AG08396 (cell line): ENCODE measurements at places on chromosomes 1 and 21.

- peak; percentile 42 for DNase-seq
Measured at GRCh38 chr1:59292562-59292961, 4.3 kb upstream of the FGGY start.

DNA sequence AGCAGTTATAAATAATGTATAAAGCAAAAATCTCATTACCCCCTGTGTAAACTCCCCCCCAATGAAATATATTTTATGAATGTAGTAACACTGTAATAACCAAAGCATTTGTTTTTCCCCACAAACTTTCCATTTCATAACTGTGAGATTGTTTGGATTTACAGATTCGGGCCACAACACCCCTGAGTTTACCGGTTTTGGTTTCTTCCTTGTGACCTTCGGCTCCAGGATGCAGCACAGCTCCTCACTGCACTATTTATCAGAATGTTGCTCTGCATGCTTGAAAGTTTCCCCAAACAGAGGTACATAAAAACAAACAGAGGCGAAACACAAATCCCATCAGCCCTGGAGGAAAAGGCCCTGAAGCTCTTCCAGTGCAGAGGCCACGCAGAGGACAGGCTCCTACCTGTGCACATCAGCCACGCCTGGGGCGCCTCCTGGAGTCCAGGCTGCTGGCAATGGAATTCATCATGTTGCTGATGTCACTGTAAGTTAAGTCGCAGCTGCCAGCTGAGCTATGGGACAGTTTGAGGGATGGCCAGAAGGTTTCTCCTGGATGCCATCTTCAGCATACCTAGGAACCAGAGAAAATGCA, 122.0 kb downstream of the LMO4 start:
- no peak for DNase-seq

GRCh38 chr1:241639623-241640148, 483 bp downstream of the CHML start:
- DNase-seq = peak; percentile 39

- DNase-seq = no peak
Measured at GRCh38 chr1:208332774-208333126, 88.6 kb upstream of the PLXNA2 start.

DNA sequence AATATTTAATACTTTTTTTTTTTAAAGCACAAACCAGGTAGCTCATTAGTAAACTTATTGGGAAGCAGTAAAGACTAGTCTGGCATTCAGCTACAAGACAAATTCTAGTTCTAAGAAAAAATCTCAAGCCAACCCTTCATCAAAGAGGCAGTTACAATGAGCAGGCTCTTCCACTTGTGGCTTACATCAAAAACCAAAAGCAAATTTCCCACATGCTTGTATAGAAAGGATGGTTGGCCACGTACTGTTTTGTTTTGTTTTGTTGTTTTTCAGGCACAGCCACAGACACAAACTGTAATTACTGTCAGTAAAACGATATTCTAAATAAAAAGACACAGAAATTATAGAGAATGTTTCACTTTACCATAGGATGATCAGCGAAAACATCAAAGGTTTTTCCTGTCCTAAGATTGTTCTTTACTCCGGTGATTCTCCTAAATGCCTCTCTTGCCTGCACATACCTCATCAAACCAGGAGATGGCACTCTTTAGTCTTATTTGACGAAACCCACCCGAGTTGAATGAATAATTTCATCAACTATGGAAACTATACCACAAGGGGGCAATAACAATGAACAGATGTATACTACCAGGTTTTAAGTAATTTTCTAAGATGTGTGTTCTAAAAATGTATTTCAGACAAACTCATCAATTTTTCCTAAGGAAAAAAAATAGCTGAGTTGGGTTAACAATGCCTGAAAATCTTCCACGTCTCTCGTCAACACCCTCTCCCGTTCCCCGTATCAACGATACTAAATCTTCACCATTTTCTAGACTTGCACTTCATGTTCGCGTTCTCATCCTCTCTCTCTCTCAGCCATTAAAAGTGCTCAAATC, 26.9 kb downstream of the RPL5 start:
- DNase-seq = peak; percentile 59

GRCh38 chr1:244173769-244174168, 122.7 kb downstream of the ZBTB18 start:
- DNase-seq = no peak

GRCh38 chr1:36455386-36455785, 5.1 kb upstream of the OSCP1 start:
- DNase-seq = no peak

GRCh38 chr1:33329600-33330305, 8.9 kb upstream of the A3GALT2 start:
- no peak for DNase-seq

GRCh38 chr1:161549652-161550051, at the start of gene FCGR3A:
TSS of gene FCGR3A (minus strand) at chr1:161549818. CDS start at chr1:161549736, 82 bp downstream.
- DNase-seq = no peak

GRCh38 chr21:34613679-34614627, 960 bp downstream of the RCAN1 start:
- DNase-seq = peak; percentile 54

DNA sequence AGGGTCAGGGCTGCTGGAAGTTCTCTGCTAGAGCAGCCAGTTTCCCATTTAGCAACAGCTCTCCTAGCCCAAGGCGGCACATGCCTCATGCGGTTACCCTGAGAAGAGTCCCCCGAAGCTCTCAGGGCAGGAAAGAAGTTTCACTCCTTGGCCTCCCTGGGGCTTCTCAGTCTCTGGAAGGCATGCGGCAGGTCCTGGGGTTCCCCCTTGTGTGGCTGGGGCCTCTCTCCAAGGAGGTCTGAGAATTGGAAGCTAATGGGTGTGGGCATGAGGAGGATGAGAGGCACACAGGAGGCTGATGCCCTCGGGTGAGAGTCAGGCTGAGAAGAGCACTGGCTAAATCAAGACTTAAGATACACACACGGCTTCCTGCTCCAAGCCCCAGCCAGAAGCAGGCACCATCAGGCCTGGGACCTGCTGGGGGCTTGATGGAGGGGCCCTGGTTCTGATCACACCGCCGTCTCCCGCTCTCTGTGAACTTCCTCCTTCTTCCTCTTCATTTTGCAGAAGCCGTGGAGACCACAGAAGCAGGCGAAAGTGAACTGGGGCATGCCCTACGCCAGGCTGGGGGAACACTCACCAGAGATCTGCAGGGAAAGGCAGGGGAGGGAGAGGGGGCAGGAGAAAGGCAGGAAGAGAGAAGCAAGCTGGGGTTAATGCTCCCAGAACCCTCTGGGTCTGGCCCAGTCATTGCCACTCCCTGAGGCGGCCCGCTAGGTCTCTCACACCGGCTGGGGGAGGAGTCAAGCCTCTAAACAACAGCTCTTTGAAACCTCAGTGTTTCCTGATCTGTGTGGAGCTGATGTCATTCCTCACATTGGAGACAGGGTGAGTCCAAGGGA, 15.1 kb downstream of the BLACAT1 start:
- DNase-seq = no peak

DNA sequence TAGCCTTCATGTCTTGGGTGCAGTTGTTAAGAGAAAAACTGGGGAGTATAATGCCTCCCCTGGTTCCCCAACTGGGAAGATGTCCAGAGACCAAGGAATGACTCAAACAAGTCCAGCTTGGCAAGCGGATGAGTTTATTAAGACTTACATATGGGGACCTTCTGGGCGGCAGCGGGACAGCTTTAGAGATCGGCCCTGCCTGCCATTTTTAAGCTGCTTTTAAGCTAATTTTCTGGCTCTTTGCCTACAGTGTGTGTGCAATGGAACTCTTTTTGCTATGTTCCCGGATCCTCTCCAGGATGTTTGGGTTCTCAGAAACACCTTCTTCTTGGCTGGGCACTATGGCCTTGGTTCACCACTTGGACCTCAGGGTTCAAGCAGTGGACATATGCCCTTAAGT, 99.5 kb downstream of the RYR2 start:
- DNase-seq = no peak

GRCh38 chr1:225763716-225764548, 13.7 kb upstream of the SRP9 start:
- no peak for DNase-seq

GRCh38 chr1:40404670-40405462, 31.3 kb downstream of the SMAP2 start:
- DNase-seq = peak; percentile 34
